ENCODE measurements at places on chromosomes 2 and 18. TPM values are rescaled to one million over a fixed set of nuclear protein-coding genes. Genes with fewer than 3 reads are reported as not detected.

The PLGLB2 gene
- total RNA-seq, result 1.2 TPM

The TNFAIP6 gene
- total RNA-seq, result 2.3 TPM

The CD207 gene
- not detected for total RNA-seq

The FBXO36 gene
- 4.2 TPM for total RNA-seq

The MAPRE3 gene
- total RNA-seq, result 5.0 TPM

The MSTN gene
- total RNA-seq, result not detected

The ZNF892 gene
- 6.7 TPM for total RNA-seq

The CFAP221 gene
- total RNA-seq, result 1.8 TPM

The AQP12B gene
- not detected for total RNA-seq

The ALK gene
- total RNA-seq, result not detected

The RGPD5 gene
- total RNA-seq, result 7.6 TPM

The TFCP2L1 gene
- total RNA-seq, result 5.9 TPM

The FNDC4 gene
- total RNA-seq, result 28.2 TPM

The SP100 gene
- 53.8 TPM for total RNA-seq

The MC5R gene
- not detected for total RNA-seq

The CDKL4 gene
- 1.2 TPM for total RNA-seq

The ASPRV1 gene
- total RNA-seq, result 0.07 TPM

The CHRND gene
- not detected for total RNA-seq

The ELAC1 gene
- 9.7 TPM for total RNA-seq

The CSRNP3 gene
- 1.6 TPM for total RNA-seq

The IGFBP2 gene
- 298 TPM for total RNA-seq

The TMEM37 gene
- not detected for total RNA-seq

The DNAJC5G gene
- not detected for total RNA-seq

The ABCA12 gene
- 9.3 TPM for total RNA-seq

The TDRD15 gene
- total RNA-seq, result not detected

The GPR45 gene
- not detected for total RNA-seq

The TCF23 gene
- total RNA-seq, result not detected

The MPP4 gene
- total RNA-seq, result not detected

The ITPRIPL1 gene
- total RNA-seq, result 5.5 TPM

The STAT4 gene
- 1.1 TPM for total RNA-seq

The ANKRD62 gene
- not detected for total RNA-seq

The DAW1 gene
- not detected for total RNA-seq

The FN1 gene
- total RNA-seq, result 2,610 TPM

The CYP27A1 gene
- 32.0 TPM for total RNA-seq

The UGT1A5 gene
- total RNA-seq, result not detected

The MDH1B gene
- total RNA-seq, result 1.8 TPM

The ZNF385B gene
- not detected for total RNA-seq

The REG1B gene
- not detected for total RNA-seq

The CUL3 gene
- total RNA-seq, result 62.4 TPM

All from kidney epithelial cell (primary cell).